ENCODE measurements at places on chromosomes 16 and 17. TPM values are rescaled to one million over a fixed set of nuclear protein-coding genes. Genes with fewer than 3 reads are reported as not detected.

GRCh38 chr16:2090777-2091546, 43.2 kb downstream of the TSC2 start:
- DNase-seq: peak; percentile 92

DNA sequence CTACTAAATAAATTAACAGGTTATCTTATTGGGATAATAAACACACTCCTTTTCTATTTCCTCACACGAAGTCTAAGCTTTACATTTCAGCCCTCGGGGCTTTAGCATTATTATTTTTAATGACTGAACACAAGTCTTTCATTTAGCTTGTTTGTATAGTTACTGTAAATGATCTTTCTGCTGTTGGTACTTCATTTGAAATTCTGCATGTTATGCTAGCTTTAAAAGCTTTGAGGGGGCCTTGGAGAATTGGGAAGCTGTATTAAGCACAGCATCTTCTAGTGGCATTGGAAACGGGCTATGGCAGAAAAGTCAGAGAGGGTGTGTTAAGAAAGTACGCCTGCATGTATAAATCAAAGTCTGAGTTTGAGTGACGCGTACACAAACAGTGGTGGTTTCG, 243.7 kb downstream of the FTO start:
- DNase-seq: no peak

GRCh38 chr17:41666237-41666641, 22.4 kb upstream of the EIF1 start:
- DNase-seq: peak; percentile 69

DNA sequence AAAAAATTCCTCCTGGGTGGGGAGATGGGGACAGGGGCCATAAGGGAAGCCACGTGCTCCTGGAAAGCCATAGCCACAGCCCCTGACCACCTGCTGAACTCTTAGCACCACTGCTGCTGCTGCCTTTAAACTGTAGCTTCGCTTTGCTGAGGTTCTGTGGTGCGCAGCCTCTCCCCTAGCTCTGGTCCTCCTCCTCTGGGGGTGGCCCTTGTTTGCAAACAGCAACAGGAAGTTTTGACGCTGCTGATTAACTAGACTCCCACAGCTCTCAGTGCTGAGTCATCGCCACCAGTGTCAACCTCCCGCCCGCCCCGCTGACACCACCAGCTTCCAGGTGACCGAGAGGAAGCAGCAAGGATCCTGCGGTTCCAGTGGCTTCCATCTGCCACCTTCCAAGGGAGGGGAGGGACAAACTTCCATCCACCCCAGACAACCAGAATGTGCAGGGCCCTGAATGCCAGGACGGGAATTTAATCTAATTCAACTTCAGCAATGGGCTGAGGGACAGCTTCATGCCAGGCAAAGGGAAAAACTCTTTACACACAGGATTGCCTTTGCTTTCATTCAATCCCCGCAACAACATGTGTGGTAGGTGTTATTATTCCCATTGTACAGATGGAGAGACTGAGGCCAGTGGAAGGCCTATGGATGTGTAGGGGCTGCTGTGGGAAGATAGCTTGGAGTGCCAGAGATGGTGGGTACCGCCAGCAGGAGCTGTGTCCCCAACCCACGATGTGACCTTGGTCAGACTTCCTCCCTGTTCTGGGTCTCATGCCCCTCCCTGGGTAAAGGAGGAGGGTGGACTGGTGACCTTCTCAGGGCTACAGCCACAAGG, 8.1 kb upstream of the KIFC3 start:
- DNase-seq: no peak

GRCh38 chr17:57507828-57508227, 237.3 kb downstream of the CCDC182 start:
- DNase-seq: no peak

DNA sequence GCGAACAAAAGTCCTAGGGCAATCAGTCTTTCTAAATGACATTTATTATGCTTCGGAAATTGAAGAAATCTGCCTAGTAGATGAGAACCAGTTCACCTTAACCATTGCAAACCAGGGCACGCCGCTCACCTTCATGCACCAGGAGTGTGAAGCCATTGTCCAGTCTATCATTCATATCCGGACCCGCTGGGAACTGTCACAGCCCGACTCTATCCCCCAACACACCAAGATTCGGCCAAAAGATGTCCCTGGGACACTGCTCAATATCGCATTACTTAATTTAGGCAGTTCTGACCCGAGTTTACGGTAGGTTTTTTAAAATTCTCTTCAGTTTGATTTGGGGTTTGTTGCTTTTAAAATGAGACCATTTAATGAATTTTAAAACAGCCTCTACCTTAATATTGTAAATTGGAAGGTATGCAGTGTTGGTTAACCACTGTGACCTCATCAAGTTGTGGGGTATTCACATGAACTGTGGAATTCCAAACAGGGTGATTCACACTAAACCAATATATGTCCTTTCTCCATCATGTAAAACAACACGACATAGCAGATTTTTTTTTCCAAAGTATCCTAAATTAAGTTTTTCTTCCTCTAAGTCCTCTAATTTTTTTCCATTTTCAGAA, 6.2 kb upstream of the EVI2A start:
- DNase-seq: no peak

GRCh38 chr17:57694051-57694450, 51.0 kb downstream of the CCDC182 start:
- DNase-seq: no peak

GRCh38 chr17:31293581-31293980, 3.5 kb downstream of the OMG start:
- DNase-seq: no peak

DNA sequence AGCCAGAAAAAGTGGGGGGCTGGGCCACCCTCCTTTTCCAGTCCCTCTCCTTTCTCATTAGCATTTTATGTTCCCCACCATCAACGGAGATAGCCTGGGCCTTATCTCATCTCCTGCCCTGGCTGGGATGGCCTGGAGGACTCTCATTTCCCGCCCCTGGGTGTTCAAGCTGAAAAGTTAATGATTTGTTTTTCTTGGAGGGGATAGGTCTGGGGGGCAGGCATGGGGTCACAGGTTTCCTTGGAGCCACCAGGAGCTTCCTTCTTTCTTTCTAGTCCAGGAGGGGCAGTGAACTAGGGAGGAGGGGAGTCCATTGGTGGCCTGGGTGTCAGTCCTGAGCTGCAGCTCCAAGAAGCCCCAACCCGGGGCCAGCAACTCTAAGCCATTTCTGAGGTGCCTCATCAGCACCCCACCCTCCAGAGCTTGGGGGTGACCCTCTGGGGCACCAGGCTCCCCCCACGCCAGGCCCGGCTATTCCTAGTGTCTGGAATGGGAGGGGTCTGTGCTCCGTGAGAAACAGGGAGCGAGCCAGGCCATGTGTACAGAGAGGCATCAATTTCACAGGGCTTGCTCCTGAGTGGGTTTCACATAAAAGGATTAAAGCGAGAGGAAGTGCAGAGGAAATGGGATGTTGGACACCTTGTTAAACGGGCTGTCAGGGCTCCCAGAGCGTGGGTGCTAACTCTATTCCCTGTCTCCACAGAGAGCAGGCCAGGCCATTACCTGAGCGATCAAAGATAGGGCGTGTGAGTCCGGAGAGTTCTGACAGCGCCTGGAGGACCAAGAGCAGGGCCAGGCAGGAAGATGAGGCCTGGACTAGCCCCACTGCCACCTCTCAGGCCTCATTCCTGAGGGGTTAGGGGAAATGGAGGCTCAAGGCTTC, 90.6 kb upstream of the LHX1 start:
- DNase-seq: no peak

- no peak for DNase-seq
Measured at GRCh38 chr17:45948498-45948880, 50.6 kb upstream of the STH start.

GRN gene
- 137 TPM for total RNA-seq

DNA sequence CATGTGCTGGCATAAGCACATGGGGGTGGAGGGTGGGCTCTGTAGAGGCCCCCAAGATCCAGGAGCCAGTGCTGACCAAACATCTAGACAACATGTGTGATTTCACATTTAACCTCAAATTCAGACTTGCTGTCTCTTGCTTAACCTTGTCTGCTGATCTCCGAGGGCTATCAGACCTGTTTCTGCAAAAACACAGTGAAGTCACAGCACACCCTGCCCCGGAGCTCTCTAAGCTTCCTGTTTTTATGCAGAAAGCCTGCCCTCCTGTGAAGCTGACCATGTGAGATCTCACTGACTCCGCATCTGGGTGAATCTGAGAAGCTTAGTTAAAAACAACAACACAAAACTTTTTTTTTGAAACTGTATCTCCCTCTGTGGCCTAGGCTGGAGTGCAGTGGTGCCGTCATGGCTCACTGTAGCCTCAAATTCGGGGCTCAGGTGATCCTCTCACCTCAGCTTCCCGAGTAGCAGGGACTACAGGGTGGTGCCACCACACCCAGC, 6.6 kb upstream of the DPEP2 start:
- DNase-seq: peak; percentile 35

DNA sequence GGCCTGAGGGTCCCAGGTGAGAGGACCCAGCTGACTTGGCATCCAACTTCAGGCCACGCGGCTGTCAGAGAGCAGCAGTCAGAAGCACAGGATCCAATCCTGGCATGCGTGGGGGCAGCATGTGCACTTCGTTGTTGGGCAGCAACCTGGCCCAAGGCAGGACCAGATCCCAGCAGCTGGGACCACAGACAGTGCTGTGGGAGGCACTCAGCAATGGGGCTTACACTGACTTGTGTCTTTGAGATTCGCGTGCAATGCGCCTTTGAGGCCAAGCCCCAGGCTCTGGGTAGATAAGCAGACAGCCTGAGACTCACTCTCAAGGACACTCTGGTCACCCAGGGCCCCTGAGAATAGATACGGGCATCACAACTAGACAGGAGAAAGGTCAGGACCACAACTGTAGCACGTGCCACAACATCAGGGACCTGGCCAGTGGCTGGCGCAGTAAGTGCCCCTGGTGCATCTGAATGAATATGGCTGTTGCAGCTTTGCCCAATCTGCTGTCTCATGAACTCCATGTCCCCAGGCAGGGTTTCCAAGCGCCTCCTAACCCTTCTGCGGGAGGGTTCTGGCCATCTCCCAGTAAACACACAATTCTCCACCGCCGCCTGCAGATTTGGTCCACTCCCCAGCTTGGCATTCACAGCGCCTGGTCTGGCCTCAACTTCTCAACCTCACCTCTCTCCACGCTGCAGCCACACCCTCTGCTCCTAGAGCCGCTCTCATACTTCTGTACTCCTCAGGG, 3.2 kb downstream of the PAM16 start:
- DNase-seq: no peak

RCVRN gene
- total RNA-seq: not detected

- no peak for DNase-seq
Measured at GRCh38 chr16:21592191-21592590, 7.2 kb upstream of the METTL9 start.

DNA sequence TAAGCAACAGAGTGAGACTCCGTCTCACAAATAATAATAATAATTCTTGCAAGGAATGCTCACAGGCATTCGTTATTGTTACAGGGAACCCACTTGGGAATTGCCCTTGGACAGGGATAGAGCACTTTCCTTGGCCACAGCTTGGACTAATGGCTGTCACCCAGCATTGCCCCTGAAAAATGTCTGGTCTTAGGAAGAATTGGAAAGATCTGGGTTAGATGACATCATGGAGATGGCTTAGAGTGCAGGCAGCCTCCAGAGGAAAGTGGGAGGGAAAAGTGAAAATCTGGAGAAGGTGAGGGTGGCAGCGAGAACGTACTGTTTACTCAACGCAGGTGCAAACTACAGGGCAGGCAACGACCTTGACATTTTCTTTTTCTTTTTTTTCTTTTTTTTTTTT, 59.3 kb upstream of the MRTFB start:
- DNase-seq: peak; percentile 44

- DNase-seq: no peak
Measured at GRCh38 chr17:12648498-12648897, 17.2 kb upstream of the MYOCD start.

ACE gene
- total RNA-seq: 9.6 TPM

- no peak for DNase-seq
Measured at GRCh38 chr17:49247944-49248343, 17.4 kb upstream of the PHOSPHO1 start.

DNA sequence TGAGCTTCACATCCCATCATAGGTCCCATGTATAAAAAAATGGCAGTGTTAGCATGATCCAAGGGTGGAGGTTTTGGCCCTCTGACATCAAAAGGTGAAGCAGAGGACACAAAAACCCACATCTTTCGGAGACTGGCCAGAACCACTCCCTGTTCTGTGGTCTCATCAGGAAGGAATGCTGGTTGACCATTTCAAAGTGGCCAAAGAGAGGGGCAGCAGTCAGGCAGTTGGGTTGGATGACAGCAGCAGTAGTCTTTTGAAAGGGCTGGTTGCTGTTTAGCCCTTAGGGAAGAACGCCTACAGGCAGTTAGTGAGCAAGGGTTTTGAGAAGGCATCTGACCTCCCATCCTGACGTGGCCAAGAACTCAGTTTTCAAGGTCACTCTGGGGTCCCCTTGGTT, 40.5 kb downstream of the LCMT1 start:
- no peak for DNase-seq

HCFC1R1 gene
- 13.0 TPM for total RNA-seq

- no peak for DNase-seq
Measured at GRCh38 chr16:359871-360697, 7.6 kb upstream of the AXIN1 start.

KRTAP4-12 gene
- not detected for total RNA-seq

RAB37 gene
- 1.9 TPM for total RNA-seq

ADAMTS18 gene
- total RNA-seq: 9.2 TPM

OR2C1 gene
- total RNA-seq: 0.21 TPM

DNA sequence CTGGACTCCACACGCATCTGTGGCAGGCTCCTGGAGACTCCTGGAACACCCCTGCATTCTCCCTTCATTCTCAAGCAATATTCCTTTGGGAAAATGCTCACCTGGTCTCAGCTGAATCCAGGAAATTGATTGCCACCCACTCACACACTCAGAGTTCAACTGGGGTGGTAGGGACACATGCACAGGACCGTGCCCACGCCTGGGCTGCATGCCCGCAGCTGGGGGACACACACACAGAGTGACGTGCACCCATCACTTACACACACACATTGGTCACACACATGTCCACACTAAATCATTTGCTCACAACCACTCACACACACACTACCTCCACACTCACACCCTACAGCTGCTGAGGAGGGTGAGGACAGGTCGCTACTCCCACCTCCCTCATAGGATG, 84.8 kb downstream of the ENGASE start:
- DNase-seq: no peak

- peak; percentile 66 for DNase-seq
Measured at GRCh38 chr17:41687828-41688640, 651 bp upstream of the EIF1 start.

DNA sequence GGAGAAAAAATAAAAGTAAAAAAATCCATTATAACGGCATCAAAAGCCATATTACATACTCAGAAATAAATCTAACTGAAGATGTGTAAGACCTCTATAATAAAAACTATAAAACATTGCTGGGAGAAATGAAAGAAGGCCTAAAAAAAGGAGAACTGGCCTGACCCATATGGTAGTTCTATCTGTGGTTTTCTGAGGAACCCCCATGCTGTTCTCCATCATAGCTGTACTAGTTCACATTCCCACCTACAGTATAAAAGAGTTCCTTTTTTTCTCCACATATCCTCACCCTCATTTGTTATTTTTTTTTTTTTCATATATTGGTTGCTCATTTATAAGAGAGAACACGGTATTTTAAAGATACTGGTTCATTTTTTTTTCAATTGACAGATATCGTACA, 191.8 kb downstream of the STX8 start:
- no peak for DNase-seq

Data from tongue (tissue), 3 donors.